ENCODE measurements at places on chromosomes 11 and 22.

- no peak for DNase-seq
Observed at GRCh38 chr11:95066716-95067038, at the start of gene SRSF8. SRSF8 (plus strand) TSS chr11:95066919; CDS start chr11:95067227, 308 bp downstream.

GRCh38 chr11:127074151-127074761 is 73.7 kb upstream of the KIRREL3 start:
- no peak for DNase-seq

- no peak for DNase-seq
Observed at GRCh38 chr11:89495951-89496350, 4.8 kb upstream of the NOX4 start.

GRCh38 chr22:38941488-38941987 is 15.9 kb upstream of the APOBEC3A start:
- DNase-seq, result no peak

DNA sequence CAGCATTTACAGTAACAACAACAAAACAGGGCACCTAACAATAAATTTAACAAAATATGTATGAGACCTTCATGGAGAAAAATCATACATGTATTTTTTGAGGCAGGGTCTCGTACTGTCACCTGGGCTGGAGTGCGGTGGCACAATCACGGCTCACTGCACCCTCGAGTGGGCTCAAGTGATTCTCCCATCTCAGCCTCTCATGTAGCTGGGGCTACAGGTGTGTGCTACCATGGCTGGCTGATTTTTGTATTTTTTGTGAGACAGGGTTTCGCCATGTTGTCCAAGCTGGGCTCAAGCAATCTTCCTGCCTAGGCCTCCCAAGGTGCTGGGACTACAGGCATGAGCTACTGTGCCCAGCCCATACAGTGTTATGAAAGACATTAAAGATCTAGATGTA is 278.1 kb downstream of the SWAP70 start:
- no peak for DNase-seq

GRCh38 chr22:45905326-45905923 is 71.5 kb downstream of the WNT7B start:
- DNase-seq, result no peak

DNA sequence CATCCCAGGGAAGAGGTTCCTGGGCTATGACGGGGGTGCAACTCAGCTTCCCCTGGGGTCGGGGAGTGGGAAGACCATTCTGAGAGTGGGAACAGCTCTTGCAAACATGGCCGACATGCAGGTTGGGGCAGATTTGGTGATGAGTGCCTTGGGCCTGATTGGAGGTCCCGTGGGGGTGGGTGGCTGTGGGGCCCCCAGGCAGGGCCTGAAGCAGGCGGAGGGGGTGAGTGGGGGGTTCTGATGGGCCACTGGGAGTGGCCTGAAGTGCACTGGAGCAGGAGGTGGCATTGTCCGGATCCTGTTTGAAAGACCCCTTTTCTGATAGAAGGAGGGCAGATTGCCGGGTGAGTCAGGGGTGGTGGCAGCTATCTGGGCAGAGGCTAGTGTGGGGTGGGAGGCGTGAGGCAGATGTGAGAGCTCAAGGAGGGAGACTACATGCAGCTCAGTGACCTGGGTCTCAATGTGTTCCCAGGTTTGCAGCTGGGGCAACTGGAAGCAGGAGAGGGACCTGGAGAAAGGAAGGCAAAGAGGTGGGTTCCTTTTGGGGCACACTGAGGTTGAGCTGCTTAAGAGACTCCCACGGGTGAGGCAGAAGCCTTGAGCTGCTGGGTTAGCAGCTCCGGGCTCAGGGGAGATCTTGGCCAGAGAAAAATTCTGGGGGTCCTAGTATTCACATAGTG is 15.1 kb downstream of the MYEOV start:
- DNase-seq, result no peak

- DNase-seq, result no peak
Observed at GRCh38 chr11:70415642-70416395, 17.5 kb downstream of the CTTN start.

GRCh38 chr22:22942511-22943329 is 55.1 kb downstream of the IGLL5 start:
- no peak for DNase-seq

- no peak for DNase-seq
Observed at GRCh38 chr11:83674102-83674896, 388.1 kb upstream of the CCDC90B start.

- no peak for DNase-seq
Observed at GRCh38 chr11:124493016-124493655, 47.6 kb upstream of the OR8B8 start.

GRCh38 chr11:65883058-65883761 is 3.6 kb downstream of the CTSW start:
- no peak for DNase-seq

GRCh38 chr11:36684840-36685801 is 87.1 kb upstream of the RAG2 start:
- no peak for DNase-seq

GRCh38 chr11:76629116-76629852 is 41.3 kb downstream of the LRRC32 start:
- DNase-seq, result no peak

- no peak for DNase-seq
Observed at GRCh38 chr22:39574779-39575551, 4.4 kb downstream of the CACNA1I start.

GRCh38 chr11:65529475-65530156 is 4.7 kb downstream of the SCYL1 start:
- DNase-seq, result no peak
